ENCODE measurements at places on chromosomes 12 and 14. TPM values are rescaled to one million over a fixed set of nuclear protein-coding genes. Genes with fewer than 3 reads are reported as not detected.

Gene BICDL1
- total RNA-seq: 107 TPM

Gene ANO2
- total RNA-seq: not detected

Gene TMEM30B
- 1.7 TPM for total RNA-seq

Gene GDF3
- not detected for total RNA-seq

Gene FOXM1
- total RNA-seq: 64.4 TPM

Gene ALX1
- total RNA-seq: not detected

Gene NDUFA12
- total RNA-seq: 128 TPM

Gene SLC25A47
- not detected for total RNA-seq

Gene RASSF9
- not detected for total RNA-seq

Gene ENDOU
- not detected for total RNA-seq

Gene KRT2
- not detected for total RNA-seq

Gene RIPK3
- total RNA-seq: 5.9 TPM

Gene CCDC38
- total RNA-seq: 0.34 TPM

Gene CABP1
- 0.50 TPM for total RNA-seq

Gene PTPRB
- not detected for total RNA-seq

Gene CMA1
- not detected for total RNA-seq

Gene CAPZA3
- not detected for total RNA-seq

Gene MUCL1
- total RNA-seq: not detected

Gene TSHR
- total RNA-seq: 0.31 TPM
